Activated CD4-positive, alpha-beta memory T cell treated with anti-CD3 and anti-CD28 coated beads for 36 hours (primary cell): ENCODE measurements at places on chromosomes 6 and 20.
A peak's percentile ranks its signal among the peaks of the same experiment; 100 is the strongest.

DNA sequence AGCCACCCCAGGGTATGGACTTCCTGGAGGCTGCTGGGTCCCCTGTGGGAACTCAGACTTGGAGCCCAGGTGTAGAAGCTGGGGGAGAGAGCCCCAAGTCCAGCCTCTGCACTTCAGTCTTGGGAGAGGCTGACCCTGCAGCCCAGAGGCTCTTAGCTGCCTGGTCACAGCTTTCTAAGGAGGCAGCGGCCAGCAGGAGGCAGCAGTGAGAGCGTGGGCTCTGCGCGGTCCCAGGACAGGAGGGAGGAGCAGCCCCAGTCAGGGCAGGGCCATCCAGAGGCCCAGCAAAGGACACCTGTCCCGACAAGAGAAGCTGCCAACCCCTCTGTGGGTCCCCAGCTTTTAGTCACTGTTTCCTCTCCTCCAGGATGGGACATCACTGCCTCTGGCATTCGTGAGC, 9.4 kb downstream of the TREML2 start:
- DNase-seq: peak; percentile 30

DNA sequence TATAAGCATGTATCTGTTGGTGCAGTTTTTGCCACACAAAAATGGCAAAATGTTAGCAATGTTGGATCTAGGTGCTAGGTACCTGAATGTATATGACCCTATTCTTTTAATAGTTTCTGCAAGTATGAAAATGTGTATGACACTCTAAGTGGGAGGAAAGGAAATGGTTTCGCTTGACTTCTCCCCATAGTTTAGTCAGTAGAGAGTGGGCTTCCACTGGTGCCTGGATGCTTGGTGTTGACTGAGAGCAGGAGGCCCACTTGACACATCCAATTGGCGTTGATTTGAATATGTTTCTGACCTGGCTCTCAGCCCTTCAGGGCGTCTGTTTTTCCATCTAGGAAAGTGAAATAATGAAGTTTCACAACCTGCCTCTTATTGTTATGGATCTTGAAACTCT, 41.8 kb upstream of the GABRR1 start:
- no peak for DNase-seq

- no peak for DNase-seq
Measured at GRCh38 chr20:37773291-37773826, 79.5 kb downstream of the CTNNBL1 start.

- DNase-seq: no peak
Measured at GRCh38 chr6:168632694-168633093, 191.7 kb downstream of the SMOC2 start.

DNA sequence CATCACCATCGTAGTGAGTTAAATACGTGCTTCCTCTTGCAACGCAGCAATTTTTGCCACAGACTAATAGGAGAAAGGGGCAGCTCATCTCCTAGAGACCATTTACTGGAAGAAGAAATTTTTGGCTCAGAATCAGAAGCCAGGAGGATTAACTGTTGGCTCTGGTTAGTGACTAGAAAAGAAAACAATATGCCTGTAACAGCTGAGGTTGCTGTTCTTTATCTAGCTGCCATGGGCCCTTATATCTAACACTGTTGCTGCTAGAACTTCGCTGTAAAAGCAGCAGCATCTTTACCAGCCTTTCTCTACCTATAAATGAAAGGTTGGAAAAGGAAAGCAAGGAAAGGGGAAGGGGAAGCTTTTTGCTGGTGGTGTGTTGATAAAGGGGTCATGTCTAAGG, 65.9 kb downstream of the FAM135A start:
- DNase-seq: no peak

- no peak for DNase-seq
Measured at GRCh38 chr20:58457083-58457695, 58.0 kb downstream of the APCDD1L start.

DNA sequence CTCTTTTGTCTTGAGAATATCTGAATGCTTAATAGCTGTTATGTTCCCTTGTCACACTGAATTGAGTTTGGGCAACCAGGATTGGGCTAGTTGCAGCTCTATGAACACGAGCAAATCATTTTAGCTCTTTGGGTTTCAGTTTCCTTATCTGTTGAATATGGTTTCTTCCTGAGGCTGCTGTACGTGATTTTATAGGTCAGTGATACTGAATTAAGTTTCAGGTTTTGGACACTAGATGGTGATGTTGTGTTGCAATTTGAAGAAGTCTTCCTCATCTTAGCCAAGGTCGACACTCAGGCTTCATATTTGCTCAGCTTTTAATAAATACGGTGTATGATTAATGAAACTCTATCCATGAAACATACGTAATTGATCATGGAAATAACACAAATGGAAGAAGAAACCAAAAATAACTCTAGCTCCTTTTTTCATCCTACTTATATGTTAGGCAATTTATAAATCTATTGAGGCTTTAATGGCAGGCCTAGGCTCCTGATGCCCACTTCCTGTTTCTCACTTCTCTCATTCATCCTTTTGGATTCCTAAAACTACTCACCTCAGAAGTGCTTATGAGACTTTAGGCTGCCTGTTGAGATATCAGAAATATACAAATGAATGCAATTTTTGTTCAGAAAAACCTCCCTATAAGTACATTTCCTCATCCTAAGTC, 354.1 kb upstream of the MAP3K7 start:
- no peak for DNase-seq

DNA sequence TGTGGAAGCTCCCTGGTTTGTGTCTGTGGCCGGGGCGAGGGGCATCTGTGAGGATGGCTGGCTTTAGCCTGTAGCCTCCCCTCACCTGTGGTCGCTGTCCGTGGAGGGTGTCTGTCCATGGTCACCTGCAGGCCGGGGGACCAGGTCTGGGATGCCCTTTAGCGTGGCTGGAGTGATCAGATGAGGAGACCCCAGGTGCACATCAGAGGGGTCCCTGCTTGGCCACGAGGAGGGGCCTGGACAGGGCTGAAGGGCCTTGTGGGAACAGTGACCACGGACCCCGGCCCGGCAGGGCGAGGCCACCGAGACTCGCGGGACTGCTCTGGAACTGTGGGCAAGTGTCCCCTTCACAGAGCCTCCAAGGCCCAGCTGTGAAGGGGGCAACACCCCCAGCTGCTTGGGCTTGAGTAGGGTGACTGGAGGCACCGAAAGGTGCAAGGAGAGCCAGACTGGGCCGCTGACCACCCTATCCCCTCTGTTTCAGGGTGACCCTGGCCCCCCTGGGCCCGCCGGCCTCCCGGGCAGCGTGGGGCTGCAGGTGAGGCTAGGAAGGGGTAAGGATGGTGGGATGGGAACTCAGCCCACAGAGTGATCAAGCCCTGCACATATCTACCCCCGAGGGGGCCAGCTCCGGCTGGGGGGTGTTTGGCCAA, 8.6 kb downstream of the COL9A3 start:
- DNase-seq: no peak

- no peak for DNase-seq
Measured at GRCh38 chr6:11279284-11279689, 46.8 kb upstream of the NEDD9 start.

DNA sequence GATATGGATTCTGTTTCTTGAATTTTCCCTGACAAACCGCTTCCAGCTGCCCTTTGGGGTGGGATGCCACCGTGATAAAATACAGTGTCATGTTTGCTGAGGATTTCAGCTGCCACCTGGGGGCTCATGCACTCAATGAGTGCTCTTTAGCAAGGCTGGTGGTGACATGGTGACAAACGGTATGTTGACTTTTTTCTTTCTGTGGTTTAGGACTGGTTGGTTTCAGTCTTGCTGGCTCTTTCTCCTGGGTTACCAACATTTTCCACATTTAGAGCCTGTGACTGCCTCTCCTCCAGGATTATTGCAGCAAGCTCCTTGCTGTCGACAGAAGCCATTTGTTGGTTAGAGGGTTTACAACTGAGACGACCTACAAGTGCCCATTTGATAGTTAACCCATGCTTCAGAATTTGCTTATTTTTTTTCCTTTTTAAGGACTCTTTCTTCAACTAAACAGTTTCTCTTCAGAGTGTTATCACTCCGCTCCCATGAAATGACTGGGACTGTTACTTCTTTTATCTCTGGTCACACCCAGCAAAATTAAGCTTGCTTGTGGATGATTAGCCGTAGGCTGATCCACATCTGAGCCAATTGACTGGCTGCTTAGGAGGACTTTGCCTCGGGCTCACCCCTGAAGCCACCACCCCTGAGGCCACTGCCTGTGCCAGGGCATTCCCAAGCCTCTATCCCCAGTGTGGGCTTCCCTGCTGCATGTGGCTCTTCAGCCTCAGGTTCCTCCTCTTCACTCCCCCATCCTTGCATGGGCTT, 48.4 kb upstream of the CDYL start:
- DNase-seq: peak; percentile 26

DNA sequence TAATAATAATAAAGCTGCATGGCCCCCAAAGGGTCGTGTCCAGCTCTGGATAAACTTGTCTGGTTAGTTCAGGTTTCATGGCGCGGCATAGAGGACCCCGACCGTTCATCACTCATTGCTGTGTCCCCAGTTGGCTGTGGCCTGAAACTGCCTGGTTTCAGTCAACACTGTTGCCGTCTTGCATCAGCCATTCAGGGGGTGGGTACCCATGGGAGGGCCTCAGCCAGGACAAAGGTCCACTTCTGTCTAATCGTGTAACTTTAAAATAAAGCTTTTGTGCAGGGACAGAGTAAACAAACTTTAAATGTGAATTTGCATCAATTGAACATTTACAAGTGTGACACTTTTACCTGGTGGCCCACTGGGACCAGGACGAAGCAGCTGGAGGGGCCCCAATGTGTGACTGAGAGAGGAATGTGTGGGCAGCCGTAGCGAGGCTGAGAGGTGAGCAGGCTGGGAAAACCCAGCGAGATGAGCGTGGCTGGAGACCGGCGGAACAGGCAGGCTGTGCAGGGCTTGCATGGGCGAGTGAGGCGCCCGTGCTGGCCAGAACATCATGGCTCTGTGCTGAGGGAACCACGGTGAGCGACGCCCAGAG, 22.3 kb upstream of the UNC93A start:
- DNase-seq: no peak

- DNase-seq: peak; percentile 51
Measured at GRCh38 chr6:31567531-31568370, 4.3 kb upstream of the LTA start.

DNA sequence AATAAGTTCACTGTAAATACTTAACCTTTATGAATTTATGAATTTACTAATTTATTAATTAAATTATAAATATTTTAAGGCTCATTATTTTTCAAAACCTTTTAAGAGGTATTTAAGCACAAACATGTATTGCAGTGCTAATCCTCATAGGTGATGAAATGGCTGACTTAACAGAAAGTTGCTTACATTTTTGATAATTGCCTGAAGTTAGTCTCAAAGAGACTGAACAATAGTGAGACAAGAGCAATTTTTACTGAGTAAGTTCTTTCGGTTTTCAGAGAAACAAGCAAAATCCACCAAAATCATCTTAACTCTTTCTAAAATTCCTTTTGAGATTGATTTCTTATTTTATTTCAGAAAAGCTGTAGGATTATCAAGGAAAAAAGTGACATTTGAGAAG, 137.3 kb upstream of the VGLL2 start:
- no peak for DNase-seq

DNA sequence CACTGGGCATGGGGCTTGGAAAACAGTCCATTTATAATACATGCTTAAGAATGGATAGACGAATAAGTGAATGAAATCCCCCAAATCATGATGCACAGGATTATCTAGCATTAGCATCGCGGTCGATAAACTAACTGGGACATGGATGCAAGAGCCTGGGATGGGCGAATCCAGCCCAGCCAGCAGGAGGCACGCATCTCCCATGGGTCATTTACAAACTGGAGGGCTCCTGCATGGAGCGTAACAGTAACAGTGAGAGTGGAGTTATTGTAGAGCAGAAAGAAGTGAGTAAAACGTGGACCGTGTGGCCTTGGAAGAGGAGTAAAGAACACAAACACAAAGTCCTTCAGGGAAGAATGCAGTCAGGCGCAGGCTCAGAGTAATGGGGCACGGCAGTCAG, 136.5 kb downstream of the AGPAT4 start:
- DNase-seq: no peak

GRCh38 chr6:136307351-136307750, 17.7 kb upstream of the BCLAF1 start:
- no peak for DNase-seq

- no peak for DNase-seq
Measured at GRCh38 chr20:43571310-43571709, 12.5 kb downstream of the SGK2 start.

DNA sequence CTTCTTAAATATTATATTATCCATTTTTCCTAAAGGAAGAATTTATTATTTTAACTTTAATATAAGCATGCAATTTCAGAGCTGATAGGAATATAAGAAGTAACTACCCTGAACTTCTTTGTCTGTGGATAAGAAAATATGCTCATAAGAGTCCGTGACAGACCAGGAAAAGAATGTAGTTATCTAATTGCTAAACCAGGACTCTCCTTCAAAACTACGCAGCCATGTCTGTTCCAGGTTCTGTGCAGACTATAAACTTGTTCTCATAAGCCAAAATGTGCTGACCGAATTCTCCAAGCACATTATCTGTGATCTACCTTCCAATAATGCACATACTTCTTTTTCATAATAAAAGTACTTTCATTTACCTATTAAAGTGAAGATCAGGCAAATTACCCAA, 116.5 kb downstream of the TRDN start:
- no peak for DNase-seq

- DNase-seq: peak; percentile 71
Measured at GRCh38 chr6:36769676-36770499, 69.4 kb downstream of the CPNE5 start.

- no peak for DNase-seq
Measured at GRCh38 chr20:17014756-17015366, 212.0 kb upstream of the PCSK2 start.

GRCh38 chr6:168088161-168089053, 9.4 kb upstream of the FRMD1 start:
- DNase-seq: no peak

- no peak for DNase-seq
Measured at GRCh38 chr20:41086402-41087324, 50.7 kb upstream of the PLCG1 start.

DNA sequence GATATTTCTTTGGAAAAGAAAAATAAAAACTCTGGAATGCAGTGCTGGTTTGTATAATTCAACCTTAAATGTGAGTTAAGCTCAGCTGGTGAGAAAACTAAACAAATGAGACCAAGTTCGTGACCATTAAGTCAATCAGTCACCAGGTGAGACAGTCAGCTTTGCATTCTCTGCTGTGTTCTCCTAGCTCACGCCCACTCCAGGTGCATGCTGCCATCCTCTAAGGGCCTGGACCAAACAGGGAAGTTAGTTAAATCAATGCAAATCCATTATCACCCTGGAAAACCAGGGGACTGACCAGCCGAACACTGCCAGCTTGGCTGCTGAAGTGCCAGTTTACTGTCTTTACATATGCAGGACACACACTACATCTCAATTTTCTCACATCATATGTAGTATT, 7.2 kb downstream of the TPBG start:
- no peak for DNase-seq

GRCh38 chr6:15539722-15540270, 123.0 kb downstream of the DTNBP1 start:
- no peak for DNase-seq

- no peak for DNase-seq
Measured at GRCh38 chr6:148760258-148760534, 13.4 kb downstream of the UST start.

DNA sequence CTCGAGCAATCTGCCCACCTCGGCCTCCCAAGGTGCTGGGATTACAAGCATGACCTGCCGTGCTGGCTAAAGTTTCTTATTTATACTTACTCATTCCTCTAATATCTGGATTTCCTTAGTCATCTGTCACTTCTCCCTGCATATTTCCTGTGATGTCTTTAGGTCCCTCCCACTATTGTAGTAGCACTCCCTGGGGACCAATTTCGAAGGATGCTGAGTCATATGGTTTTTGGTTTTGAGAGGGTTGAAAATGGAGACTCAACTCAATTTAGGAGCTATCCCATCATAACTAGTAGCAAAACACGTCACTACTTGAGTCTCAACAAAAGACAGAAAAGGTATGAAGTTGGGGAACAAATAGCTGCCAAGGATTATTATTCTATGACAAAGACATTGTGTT, 20.2 kb downstream of the MCUR1 start:
- peak; percentile 22 for DNase-seq
